ENCODE measurements at places on chromosomes 5 and 9.

- no peak for DNase-seq
Measured at GRCh38 chr5:52660621-52661020, 127.1 kb upstream of the ITGA1 start.

GRCh38 chr9:79829566-79830302 lies 258.0 kb downstream of the TLE4 start:
- DNase-seq: no peak

GRCh38 chr9:84062538-84062937 lies 81.9 kb downstream of the RMI1 start:
- no peak for DNase-seq

DNA sequence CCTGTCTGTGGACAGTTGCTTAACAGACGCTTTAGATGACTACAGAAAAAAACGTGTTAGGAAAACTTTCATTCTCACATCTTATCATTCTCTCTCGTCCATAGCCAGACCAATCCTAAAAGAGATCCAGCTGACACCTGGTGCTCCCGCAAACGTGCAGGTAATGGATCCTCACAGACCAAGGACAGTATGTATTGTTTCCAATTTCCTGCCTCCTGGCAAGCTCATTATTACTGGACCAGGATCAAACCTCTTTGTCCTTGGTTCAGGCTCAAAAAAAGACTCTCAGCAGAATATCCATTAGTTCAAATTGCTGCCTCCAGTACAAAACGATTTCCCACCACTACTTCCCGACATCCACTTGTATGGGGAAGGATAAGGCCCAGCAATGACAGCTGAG lies 62.4 kb downstream of the SERINC5 start:
- no peak for DNase-seq

DNA sequence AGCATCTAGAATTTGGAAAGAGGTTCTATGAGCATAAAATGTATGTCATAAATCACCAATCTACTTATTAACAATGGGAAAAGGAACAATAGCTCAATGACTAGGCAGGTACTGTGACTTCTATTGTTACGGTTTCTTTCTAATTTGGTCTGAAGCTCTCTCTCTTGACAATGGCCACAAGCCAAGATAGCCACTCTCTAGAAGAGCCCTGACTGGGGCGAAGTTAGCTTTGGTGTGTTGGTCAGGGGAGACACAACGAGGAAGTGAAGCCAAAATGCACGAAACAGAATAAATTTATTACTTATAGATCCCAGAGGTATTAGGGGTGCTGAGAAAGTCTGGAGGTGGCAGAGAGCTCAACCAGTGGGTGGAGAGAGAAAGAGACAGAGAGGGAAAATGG lies 9.4 kb upstream of the RAD23B start:
- DNase-seq: no peak

Measured in activated naive CD4-positive, alpha-beta T cell treated with anti-CD3 and anti-CD28 coated beads, Interleukin-2, amount 50 U/mL, for 72 hours (primary cell).